Spleen (tissue), 13 donors: ENCODE measurements at places on chromosomes 1 and 21. TPM values are rescaled to one million over a fixed set of nuclear protein-coding genes. Genes with fewer than 3 reads are reported as not detected.

DNA sequence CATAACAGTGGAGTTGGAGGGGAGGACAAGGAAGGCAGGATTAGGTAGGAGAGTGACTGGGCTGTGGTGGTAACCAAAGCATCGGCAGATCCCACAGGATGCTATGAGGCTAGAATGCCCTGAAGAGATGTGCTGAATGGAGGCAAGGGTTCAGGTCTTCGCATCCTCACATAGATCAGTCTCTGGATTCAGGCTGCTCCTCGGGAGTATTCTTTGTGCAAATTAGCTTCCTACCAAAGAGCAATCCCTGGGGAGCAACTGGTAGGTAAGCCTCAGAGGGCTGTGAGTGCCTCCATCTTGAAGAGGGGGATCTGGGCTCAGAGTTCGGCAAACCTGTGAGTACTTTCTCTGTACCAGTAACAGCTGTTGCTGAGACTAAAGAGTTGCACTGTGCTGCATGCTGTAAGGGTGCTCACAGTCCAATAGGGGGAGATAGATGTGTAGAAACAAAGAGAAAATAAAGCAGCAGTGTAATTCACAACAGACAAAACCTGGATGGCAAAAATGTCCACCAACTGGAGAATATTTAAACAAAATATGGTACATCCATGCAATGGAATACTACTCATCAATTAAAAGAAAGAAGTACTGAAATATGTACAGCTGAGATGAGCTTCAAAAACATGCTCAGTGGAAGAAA is 322.4 kb upstream of the DEPDC1 start:
- no peak for DNase-seq

GRCh38 chr1:164641353-164641730 is 82.4 kb downstream of the PBX1 start:
- DNase-seq, result no peak

- DNase-seq, result no peak
Measured at GRCh38 chr1:99659755-99660210, 13.9 kb downstream of the PALMD start.

GRCh38 chr1:211514030-211514754 is 22.2 kb upstream of the RD3 start:
- DNase-seq, result peak; percentile 90

LRRC71 gene
- polyA plus RNA-seq, result 0.43 TPM
